Panc1 (cell line): ENCODE measurements at places on chromosomes 16 and 17. TPM values are rescaled to one million over a fixed set of nuclear protein-coding genes. Genes with fewer than 3 reads are reported as not detected.

- no peaks in the 10 kb centered on the region for H3K27me3 ChIP-seq
- peaks cover 5% of the 10 kb centered on the region; the same call in 1 of the 2 replicates for H3K4me1 ChIP-seq
- H3K36me3 ChIP-seq = no peaks in the 10 kb centered on the region
- no peak overlapping the region for H3K4me3 ChIP-seq
Observed at GRCh38 chr17:73069164-73069770, 23.2 kb downstream of the SLC39A11 start.

- DNase-seq = no peak
- H3K4me3 ChIP-seq = no peak overlapping the region
- H3K27ac ChIP-seq = peak overlapping the region; percentile 89
- no peaks in the 10 kb centered on the region for H3K36me3 ChIP-seq
Observed at GRCh38 chr17:17913695-17914332, 58.4 kb downstream of the TOM1L2 start.

DNA sequence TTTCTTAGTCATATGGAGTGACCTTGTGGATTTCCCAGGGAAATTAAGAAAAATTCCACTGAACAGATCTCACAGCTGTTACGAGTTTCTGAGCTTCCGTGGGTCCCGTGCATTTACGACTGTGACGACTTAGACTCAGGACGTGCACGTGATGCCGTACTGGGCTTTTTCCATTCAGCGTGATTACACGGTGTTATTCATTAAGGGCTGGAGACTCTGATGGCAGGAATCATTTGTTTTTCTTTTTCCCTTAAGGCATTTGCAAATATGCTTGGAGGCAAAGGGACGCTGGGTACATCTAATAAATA is 57.2 kb downstream of the TBC1D16 start:
- H3K36me3 ChIP-seq = no peaks in the 10 kb centered on the region
- no peak overlapping the region for H3K4me3 ChIP-seq
- DNase-seq = no peak
- H3K27me3 ChIP-seq = no peaks in the 10 kb centered on the region

DNA sequence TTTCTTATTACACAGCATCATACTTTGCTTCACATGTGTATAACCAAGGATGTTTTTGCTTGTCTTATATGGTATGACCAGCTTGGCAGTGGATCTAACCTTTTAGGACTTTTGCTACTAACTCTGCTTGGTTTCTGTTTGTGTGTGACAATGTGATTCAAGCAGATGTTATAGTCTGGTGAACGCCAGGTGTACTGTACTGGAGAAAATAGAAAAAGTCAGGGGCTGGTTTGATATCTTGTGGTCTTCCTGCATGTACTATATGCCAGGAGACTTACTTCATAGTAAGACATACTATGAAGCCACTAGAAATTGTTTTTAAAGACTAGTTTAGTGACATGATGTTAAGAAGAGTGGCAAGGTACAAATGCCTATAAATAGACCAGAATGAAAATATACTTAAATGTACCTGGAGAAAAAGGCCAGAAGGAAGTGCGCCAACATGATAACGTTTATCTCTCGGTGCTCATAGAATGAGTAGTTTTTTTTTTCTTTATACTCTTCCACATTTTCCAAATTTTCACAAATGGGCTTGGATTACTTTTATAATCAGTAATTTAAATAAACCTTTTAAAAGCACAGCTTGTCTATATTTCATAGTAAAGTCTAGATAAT is 112.3 kb downstream of the PRKCA start:
- H3K36me3 ChIP-seq = no peaks in the 10 kb centered on the region
- no peak overlapping the region for H3K4me3 ChIP-seq
- peaks cover 8% of the 10 kb centered on the region for H3K4me1 ChIP-seq
- no peak for DNase-seq

DNA sequence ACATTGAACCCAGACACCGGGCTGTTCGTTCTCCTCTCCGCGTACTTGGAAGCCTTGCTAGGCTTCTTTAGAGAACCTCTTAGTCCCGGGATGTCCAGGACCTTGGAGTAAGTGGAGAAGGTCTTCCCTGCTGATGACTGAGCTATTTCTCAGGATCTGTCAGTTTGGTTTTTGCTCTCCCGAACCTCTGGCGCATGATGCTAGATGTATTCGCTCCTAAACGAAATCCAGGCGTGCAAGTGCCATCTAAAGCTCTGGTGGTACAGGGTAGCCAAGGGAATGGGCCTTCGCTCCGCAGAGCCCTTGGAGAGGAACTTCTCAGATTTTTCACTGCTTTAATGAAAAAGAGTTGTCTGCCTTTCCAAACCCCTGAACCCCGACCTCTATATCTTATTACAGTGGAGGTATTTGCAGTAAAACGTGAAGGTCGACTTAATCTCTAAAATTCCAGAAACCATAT is 547 bp downstream of the VMP1 start:
- H3K27ac ChIP-seq = peak overlapping the region; percentile 96
- H3K36me3 ChIP-seq = peaks cover 30% of the 10 kb centered on the region
- peak overlapping the region; percentile 99 for H3K4me3 ChIP-seq
- H3K27me3 ChIP-seq = no peaks in the 10 kb centered on the region
- H3K4me1 ChIP-seq = peaks cover 24% of the 10 kb centered on the region

The PRAC2 gene
- total RNA-seq = not detected

GRCh38 chr17:73400915-73401545 is 89.2 kb upstream of the CDC42EP4 start:
- no peak overlapping the region for H3K27ac ChIP-seq
- H3K36me3 ChIP-seq = no peaks in the 10 kb centered on the region
- no peak for DNase-seq

DNA sequence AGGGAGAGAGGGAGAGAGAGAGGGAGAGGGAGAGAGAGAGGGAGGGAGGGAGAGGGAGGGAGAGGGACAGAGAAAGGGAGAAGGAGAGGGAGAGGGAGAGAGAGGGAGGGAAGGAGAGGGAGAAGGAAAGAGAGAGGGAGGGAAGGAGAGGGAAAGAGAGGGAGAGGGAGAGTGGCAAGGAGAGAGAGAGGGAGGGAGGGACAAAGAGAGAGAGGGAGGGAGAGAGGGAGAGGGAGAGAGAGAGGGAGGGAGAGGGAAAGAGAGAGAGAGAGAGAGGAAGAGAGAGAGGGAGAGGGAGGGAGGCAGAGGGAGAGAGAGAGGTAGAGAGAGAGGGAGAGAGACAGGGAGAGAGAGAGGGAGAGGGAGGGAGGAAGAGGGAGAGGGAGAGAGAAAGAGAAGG is 73.5 kb downstream of the AXIN2 start:
- no peak overlapping the region for H3K27ac ChIP-seq
- no peak for DNase-seq
- H3K4me3 ChIP-seq = no peak overlapping the region
- H3K36me3 ChIP-seq = no peaks in the 10 kb centered on the region
- no peaks in the 10 kb centered on the region; the same call in none of the 2 replicates for H3K27me3 ChIP-seq
- H3K4me1 ChIP-seq = no peaks in the 10 kb centered on the region

The SLC38A8 gene
- not detected for total RNA-seq

The LGALS9 gene
- 1.6 TPM for total RNA-seq

DNA sequence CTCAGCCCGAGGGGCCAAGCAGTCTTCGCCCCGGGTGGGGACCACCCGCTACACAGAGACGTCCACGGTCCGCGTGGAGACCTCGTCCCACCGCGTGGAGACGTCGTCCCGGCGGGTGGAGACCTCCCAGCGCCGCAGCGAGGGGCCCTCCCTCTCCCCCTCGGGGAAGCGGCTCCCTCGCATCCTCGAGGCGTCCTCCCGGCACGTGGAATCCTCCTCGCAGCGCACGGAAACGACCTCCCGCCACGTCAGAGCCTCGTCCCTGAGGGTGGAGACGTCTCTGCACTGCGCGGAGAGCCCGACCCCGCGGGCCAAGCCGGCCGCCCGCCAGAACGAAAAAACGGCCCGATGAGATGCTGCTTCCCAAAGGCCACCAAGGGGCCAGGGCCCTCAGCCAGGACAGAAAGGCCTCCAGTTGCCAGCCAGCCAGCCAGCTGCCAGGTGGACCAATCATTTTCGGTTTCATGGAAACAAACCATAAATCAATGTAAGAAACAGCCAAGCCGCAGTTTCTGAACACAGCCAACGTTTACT is 424 bp downstream of the C17orf100 start:
- peaks cover 13% of the 10 kb centered on the region for H3K36me3 ChIP-seq
- peaks cover 23% of the 10 kb centered on the region; the same call in 1 of the 2 replicates for H3K4me1 ChIP-seq
- no peak for DNase-seq
- peak overlapping the region; percentile 86 for H3K27ac ChIP-seq

DNA sequence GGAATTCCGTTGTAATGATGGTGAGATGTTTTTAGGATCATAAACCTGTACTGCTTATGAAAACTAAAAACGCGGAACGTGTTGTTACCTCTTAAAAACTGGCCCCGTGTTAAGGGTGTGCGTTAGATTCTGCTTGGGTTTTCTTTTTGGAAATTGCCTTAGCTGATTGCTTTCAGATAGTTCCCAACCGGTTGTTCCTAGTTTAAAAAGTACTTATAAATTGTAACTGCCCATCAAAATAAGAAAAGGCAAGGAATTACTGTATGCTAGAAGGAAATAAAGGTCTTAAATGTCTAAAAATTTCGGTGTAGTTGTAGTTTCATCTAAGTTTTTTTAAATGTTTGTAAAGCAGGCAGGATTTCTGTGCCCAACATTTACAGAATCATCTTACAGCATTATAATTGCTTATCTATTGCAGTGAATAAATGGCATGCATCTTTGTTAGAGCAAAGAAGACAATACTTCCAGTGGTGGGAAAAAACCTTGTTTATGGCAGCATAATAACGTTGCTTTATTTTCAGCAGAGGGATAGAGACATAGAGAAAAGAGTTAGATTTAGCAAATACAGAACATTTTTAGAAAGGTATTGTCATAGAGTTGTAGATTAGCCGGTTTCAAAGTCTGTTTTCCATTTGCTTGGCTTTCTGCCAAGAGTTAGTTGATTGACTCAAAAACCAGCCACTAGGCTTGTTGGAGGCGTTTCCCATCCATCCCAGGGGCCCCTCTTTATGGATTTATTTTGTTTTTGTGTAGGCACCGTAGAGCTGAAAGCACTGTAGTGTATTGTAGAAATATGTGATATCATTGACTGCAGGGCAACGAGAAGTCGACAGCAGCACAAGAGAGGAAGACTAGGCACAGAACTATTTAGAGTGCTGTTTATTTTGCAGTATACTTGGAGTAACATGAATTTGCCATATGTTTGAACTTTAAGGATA is 1.7 kb downstream of the PPM1D start:
- peak overlapping the region; percentile 78 for H3K4me3 ChIP-seq
- H3K27ac ChIP-seq = peak overlapping the region; percentile 71
- DNase-seq = no peak
- H3K27me3 ChIP-seq = no peaks in the 10 kb centered on the region
- H3K36me3 ChIP-seq = peaks cover 9% of the 10 kb centered on the region; the same call in 1 of the 2 replicates

DNA sequence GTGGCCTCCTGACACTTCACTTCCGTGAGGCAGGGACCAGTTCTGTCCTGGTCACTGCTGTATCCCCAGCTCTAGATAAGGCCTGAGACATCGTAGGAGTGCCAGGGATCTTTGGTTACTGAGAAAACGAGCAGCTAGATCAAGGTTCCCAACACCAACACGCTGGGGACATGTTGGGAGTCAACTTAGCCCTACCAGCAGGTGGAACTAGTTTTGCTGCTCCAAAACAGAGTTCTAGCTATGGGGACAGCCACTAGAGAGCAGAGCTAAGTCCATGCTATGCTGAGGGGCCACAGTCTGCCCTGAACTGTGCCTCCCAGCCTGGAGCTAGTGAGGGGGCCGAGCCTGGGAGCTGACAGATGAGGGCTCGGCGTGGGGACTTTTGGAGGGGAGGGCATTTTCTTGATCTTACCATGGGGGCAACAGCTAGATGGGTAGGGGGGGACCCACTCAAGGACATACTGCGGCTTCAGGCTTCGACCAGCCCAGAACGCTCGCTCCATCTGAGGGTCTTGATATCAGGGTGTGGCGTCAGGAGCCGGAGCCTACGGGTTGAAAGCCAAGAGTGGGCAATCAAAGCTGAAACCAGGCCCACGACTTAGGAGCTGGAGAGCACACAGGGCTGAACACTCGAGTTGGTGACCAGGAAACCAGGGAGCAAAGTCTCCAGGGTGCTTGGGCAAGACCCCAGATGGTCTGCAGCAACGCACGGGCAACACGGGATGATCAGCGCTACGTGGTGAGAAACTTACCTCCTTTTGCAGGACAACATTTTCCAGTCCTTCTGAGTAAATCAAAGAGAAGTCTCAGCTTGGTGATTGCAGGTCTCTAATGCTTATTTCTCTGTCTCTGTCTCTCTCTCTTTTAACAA is 13.4 kb downstream of the SNX20 start:
- no peaks in the 10 kb centered on the region for H3K27me3 ChIP-seq
- H3K27ac ChIP-seq = no peak overlapping the region
- no peaks in the 10 kb centered on the region for H3K36me3 ChIP-seq
- H3K4me3 ChIP-seq = no peak overlapping the region
- no peak for DNase-seq

- peak overlapping the region; percentile 88 for H3K4me3 ChIP-seq
- no peaks in the 10 kb centered on the region for H3K27me3 ChIP-seq
- DNase-seq = no peak
- H3K27ac ChIP-seq = peak overlapping the region; percentile 92
- no peaks in the 10 kb centered on the region; the same call in 1 of the 2 replicates for H3K36me3 ChIP-seq
Observed at GRCh38 chr16:4319454-4320421, 3.9 kb downstream of the GLIS2 start.

DNA sequence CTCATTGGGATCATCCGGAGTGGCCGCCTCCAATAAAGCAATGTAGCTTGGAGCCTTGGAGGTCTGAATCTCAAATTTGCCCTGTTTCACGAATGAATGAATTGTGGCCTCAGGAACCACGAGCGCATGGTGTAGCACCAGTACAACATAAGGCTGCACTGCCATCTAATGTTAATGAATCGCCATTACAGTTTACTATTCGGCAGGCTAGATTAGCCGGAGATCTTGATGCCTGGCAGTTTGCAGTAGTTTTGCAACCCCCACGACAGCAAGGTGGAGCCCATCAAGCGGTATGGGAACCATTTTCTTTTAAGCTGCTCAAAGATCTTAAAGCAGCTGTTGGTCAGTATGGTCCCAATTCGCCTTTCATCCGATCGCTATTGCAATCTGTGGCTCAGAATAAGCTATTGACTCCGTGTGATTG is 18.8 kb downstream of the ALOX15B start:
- H3K27me3 ChIP-seq = peaks cover 4% of the 10 kb centered on the region
- no peak overlapping the region for H3K27ac ChIP-seq
- DNase-seq = peak; percentile 75
- H3K4me3 ChIP-seq = peak overlapping the region; percentile 12; the same call in 1 of the 2 replicates
- H3K36me3 ChIP-seq = no peaks in the 10 kb centered on the region

The CPNE7 gene
- total RNA-seq = 32.7 TPM

GRCh38 chr16:56990407-56991286 is 1.3 kb downstream of the NLRC5 start:
- H3K36me3 ChIP-seq = no peaks in the 10 kb centered on the region
- no peak overlapping the region for H3K27ac ChIP-seq
- H3K4me1 ChIP-seq = peaks cover 3% of the 10 kb centered on the region; the same call in 1 of the 2 replicates
- no peak for DNase-seq

The ASB16 gene
- total RNA-seq = not detected

The RASD1 gene
- 1.7 TPM for total RNA-seq

The SLC4A1 gene
- not detected for total RNA-seq

DNA sequence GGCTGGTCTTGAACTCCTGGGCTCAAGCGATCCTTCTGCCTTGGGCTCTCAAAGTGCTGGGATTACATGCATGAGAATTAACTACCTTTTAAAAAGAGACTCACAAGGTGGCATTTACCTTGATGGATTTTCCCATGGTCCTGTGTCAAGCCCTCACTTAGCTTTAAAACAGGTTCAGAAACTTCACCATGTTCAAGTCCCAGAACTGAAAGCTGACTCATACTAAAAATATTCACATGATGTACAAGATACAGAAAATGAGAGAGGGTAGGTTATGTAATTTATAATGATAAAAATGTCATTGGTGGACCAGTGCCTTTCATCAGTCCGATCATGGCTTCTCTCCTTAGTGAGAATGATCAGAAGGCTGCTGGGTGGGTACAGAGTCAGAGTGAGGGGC is 4.3 kb upstream of the AKAP1 start:
- no peak overlapping the region for H3K4me3 ChIP-seq
- H3K27me3 ChIP-seq = no peaks in the 10 kb centered on the region

The NLK gene
- 28.0 TPM for total RNA-seq

GRCh38 chr16:27403601-27403992 is 1.6 kb downstream of the IL21R start:
- no peak overlapping the region for H3K27ac ChIP-seq
- no peaks in the 10 kb centered on the region for H3K4me1 ChIP-seq
- DNase-seq = no peak
- H3K36me3 ChIP-seq = no peaks in the 10 kb centered on the region
